ENCODE measurements at places on chromosomes 2 and 18.

DNA sequence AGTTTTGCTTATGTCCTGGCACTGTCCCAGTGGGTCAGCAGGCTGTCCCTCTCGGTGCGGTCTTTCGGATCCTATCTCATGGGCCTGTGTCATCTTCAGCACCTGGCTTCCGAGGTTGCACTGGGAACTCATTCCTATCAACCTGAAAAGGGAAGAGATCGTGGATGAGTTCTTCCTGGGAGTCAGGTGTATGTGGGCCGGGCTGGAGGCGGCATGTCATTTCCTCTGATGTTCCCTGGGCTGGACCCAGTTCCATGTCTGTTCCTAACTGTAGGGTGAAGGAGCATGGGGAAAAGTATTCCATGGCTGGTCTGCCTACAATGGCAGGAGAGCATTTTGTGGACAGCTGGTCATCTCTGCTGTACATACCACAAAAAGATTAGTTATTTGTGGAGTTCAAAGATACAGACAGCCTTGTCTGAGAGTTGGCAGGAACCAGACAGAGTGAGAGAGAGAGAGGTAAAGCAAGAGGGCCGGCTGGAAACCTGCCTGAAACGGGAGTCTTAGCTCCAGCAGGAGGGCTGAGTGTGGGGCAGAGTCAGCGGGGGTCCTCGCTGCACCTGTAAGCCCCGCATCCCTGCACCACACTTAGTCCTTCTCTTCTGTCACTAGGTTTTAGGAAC lies 25.2 kb downstream of the FAM228A start:
- no peak for DNase-seq

GRCh38 chr2:62868947-62869346 lies 163.4 kb downstream of the EHBP1 start:
- no peak for DNase-seq

GRCh38 chr18:28365411-28365831 lies 188.5 kb upstream of the CDH2 start:
- DNase-seq: no peak

DNA sequence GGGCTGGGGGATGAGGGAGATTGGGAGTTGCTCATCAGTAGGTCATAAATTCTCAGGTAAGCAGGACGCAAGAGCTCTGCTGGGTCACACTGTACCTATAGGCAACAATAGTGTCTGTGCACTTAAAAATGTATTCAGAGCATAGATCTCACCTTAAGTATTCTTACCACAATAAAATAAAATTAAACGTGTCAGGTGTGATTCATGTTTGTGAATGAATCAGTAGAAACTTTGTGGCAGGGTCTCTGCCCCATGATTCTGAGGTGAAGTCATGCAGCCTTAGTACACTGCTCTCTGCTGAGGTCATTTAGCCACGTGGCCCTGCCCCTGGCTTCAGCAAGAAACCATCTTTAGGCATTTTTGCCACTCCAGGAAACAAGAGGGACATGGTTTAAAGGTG lies 253.8 kb downstream of the FBXO15 start:
- DNase-seq: no peak

DNA sequence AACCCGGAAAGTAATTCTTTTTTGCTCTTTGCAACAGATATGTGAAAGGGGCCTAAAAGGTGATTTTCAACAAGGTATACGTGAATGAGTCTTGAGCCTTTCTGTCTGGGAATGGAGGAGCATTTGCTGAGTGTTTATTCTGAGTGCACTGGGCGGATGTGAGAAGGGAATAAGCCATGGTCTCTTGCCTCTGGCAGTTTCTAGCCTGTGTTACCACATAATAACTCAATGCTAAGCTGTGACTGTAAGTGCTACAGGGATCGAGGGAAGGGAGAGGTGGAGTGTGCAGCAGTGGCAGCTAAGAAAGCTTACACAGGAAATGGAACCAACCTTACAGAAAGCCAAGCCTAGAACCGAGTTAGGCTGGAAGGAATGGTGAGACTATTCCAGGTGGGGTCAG lies 444.3 kb downstream of the SLC4A3 start:
- no peak for DNase-seq

GRCh38 chr2:148853458-148853857 lies 21.6 kb upstream of the KIF5C start:
- DNase-seq: no peak

DNA sequence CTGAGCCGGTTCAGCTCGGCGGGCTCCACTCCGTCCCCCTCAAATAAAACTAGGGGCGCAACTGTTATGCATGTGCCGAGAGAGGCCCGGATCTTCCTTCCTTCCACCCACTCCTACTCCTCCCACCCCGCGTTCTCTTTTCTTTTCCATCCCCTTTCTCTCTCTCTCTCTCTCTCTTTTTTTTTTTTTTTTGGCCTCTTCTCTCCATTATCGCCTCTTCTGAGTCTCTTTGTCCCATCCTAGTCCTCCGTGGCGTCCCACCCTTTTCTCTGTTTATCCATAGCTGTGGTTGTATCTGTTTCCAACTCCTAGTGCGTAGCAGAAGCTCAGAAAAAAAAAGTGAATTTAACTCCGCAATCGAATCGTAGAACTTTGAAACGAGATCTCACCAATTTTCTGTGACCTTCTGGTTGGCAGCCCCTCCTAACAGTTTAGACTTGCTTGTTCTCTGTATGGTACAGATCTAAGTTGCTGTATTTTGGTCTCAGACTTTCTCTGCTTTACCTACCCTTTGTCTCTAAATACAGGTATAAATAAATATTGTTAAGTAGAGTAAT lies 3.6 kb downstream of the RAX start:
- no peak for DNase-seq

- no peak for DNase-seq
These were observed 62.6 kb upstream of the TGFA start for GRCh38 chr2:70616168-70616694.

Data from fibroblast of the conjunctiva (primary cell).